Fibroblast of skin of abdomen (primary cell): ENCODE measurements at places on chromosomes 6 and 20.

- peak; percentile 93 for DNase-seq
Measured at GRCh38 chr6:112189494-112189893, 64.9 kb downstream of the LAMA4 start.

DNA sequence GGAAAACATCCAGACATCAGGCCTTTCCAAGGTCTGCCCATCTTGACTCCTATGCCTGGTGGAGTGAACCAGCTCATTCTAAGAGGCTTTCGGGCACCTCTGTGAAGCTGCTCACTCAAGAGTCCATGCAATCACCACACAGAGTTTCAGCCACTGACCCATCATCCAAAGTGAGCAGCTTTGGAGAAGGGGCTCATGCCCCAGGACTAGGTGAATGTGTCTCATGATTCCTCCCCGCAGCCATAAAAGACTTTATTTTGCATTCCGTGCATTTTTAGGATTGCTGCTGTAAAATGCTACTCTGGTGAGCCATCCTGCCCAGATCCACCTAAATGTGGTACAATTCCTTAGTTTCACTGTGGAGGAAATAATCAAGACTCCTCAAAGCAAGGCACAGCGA, 44.5 kb upstream of the EZR start:
- DNase-seq = peak; percentile 80

DNA sequence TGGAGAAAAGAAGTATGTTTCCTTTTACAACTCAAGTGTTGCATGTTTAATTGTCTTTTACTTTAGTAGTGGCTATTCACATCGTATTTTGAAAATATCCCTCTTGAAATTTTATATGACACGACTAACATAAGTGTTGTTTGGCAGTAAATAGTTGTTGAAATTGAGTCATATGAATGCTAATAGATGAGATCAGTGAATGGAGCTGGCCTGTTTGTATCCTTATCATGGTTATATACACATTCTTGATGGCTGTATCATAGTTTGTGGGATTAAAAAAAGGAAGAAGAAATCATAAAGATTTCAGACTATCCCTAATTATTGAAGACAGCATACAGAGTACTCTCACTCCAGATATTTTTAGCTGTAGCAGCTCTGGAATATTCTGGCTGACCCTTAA, 8.2 kb upstream of the RAE1 start:
- DNase-seq = peak; percentile 9

DNA sequence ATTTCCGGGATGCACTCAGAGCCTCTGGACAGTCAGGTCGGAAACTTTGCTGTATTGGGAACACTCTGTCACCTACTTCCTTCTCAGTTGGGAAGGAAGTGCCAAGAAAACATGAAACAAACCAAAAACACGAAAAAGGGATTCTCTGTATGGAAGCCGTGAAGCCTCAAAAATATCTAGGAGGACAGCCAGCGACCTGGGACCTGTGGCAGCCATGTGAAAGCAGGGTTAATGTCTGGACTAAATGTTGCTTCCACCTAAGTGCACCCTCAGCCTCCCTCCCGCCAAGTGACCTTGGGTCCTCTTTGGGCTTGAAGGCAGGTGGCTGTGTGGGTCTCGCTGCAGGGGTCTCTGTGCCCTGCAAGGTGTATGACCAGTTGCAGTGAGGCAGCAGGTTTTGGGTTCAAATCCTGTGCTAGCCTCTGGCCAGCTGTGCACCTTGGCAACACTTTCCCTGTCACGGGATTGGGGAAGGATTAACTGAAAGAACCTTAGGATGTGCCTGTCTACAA, 851 bp downstream of the MAVS start:
- no peak for DNase-seq

DNA sequence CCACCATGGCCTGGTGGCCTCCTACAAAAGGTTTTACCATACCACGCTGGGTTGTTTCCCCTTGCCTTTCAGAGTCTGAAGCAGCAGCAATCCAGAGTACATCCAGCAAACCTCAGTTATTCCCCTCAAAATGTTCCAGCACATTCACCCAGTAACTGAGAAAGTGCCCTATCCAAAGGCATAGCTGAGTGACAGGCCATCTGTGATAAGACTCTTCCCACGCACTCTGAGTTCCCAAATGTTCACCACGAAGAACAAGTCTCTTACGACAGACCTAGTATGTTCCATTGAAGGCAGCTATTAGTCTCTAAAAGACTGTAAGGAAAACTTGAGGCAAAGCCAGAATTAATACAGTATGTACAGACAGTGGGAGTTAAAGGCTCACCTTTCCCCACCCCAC, 31.6 kb upstream of the C20orf144 start:
- no peak for DNase-seq

GRCh38 chr6:40743690-40744446, 156.7 kb upstream of the LRFN2 start:
- DNase-seq = no peak

DNA sequence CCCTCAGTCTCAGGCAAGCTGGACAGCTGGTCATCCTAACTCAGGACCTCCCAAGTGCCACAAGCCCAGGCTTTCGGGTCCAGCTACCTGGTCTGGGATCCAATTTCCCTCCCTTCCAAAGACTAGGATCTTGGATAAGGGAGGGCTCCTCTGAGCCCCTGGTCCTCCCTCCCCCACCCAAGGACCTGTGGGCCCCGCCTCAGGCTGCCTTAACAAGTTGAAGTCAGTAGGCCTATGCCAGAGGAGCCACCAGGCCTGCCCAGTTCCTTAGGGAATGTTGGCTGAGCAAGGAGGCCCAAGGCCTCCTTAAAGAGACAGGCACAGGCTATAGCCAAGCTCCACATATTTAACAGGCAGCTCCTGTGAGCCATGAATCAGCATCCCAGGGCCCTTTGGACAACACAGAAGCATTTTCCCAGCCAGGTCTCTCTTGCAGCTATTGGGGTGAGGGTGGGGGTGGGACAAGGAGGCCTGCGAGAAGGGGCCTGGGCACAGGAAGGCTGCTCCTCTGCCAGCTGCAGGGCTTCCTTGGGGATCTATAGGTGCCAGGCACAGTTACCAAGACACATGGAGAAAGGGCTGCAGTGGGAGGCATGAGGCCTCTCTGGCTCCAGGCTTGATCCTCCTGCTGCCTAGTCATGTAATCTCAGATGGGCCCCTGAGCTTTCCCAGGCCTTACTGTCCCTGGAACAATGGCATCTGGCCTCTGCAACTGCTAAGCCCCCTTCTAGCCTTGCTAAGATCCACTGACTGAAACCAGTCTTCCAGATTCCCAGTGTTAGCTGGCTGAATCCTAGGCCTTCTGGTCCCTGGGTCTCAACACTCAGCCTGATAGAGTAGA, 27.4 kb upstream of the NOL4L start:
- no peak for DNase-seq

GRCh38 chr6:120410586-120410985, 923.7 kb downstream of the TBC1D32 start:
- DNase-seq = no peak

DNA sequence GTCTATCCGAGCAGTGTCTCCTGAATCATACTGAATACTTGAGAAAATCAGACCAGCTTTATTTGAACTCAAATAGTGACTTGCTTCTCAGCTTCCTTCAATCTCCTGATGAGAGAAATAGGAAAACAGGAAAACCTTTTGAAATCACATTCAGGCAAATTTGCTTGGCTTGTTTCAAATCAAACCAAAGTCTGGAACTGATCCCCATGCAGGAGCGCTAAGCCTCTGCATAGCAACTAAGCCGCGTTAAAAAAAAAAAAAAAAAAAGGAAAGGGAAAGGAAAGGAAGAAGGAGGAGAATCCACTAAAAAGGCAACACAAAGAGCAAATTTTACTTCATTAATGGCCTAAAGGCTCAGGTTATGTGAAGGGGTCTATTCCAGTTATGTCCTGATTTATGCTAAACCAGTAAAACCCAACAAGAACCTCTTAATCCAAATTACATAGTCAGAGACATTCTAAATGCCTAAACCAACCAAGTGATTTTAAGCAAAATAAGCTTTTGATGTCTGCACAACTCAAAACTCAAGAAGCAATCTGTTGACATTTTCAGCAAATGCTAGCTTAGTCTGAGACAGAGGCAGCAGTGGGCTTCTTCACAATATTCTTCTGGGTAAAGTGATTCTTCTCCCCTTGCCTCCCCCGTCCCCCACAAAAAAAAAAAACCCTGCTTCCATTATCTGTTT, 112.5 kb downstream of the SOBP start:
- no peak for DNase-seq

DNA sequence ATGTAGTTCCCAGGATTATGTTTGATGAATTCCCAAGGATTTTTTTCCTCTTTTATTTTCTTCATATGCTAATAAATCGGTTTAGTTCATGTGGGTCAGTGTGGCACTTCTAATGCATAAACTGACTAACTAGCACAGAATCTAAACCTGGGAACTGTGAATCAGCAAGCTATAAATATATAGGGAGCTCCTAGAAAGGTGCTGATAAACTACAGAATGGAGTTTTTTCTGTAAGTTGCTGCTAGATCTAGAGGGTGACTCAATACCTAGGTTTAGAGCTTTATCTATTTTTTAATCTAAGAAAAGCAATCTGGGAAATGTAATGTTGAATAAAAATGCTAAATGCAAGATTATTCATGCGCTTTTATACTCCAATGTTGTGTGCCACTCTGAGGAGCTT, 118.8 kb upstream of the PTCHD4 start:
- no peak for DNase-seq

DNA sequence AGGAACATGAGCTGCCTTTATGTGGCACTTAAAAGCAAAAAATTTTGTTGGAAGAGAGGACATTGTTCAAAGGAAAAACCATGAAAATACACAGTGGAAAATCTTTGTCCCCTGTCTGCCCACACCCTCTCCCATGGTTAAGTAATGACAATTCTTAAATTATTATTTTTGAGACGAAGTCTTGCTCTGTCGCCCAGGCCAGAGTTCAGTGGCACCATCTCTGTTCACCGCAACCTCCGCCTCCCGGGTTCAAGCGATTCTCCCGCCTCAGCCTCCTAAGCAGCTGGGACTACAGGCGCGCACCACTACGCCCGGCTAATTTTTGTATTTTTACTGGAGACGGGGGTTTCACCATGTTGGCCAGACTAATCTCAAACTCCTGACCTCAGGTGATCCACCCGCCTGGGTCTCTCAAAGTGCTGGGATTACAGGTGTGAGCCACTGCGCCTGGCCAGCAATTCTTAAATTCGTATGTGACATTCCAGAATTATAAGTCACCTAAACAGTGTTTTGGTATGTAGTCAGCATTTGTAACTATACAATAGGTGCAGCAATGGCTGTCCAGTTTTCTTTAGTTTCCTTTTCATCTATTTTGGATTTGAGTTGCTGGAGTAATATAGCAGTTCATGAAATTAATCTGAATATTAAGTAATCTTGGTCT, 636 bp upstream of the SSR1 start:
- no peak for DNase-seq

GRCh38 chr6:35503534-35503933, 6.7 kb upstream of the TEAD3 start:
- no peak for DNase-seq

DNA sequence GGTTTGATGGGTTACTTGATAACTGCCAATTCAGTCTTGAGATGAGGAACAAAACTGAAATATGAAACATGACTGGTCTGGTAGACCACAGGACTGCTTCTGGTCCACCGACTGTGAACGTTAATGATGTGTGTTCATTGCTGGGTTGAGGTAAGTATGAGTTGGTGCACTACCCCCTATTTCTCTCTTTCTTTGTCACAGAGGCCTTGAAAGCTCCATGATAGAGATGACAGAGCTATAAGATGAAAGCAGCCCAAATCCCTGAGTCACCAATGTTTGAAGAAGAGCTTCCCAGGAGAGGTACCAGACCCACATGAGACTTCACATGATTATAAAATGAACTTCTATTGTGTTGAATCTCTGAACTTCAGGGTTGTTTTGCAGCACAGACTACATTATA, 555.5 kb downstream of the PTPRT start:
- DNase-seq = no peak

GRCh38 chr20:34420146-34420545, 57.1 kb downstream of the ITCH start:
- DNase-seq = no peak

DNA sequence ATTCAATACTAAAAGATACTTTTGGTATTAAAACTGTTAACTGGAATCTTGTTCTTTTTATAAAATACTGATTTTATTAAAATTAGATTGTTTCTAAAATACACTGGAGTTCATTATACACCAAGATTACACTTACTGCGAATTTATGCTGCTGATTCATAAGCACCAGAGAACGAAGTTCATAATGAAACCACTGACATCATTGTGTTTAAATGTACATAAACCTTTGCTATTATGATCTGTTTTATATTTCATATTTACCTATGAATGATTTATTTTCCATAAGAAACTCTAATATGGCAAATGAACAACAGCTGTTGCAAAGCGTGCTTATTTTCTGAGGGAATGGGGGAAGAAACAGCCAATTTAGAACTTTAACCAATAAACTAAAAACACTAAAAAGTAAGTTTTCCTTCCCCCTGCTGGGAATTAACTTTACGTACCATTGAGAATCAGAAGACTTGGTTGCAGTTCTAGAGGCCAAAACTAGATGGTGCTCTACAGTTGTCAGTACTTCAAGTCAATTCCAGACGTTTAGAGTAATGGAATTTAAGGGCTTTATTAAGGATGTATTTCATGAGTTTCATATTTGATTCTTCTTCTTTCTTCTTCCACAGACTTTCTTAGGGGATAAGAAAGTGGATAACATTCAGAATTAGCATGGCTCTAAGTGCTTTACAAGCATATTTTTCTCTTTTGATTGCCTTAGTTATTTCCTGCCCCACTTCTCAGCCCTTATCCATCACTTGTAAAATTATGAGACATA, 30.8 kb upstream of the COL19A1 start:
- peak; percentile 62 for DNase-seq

- no peak for DNase-seq
Measured at GRCh38 chr6:163871616-163872015, 457.1 kb downstream of the QKI start.

- DNase-seq = no peak
Measured at GRCh38 chr6:71388068-71388744, 99.6 kb downstream of the OGFRL1 start.

DNA sequence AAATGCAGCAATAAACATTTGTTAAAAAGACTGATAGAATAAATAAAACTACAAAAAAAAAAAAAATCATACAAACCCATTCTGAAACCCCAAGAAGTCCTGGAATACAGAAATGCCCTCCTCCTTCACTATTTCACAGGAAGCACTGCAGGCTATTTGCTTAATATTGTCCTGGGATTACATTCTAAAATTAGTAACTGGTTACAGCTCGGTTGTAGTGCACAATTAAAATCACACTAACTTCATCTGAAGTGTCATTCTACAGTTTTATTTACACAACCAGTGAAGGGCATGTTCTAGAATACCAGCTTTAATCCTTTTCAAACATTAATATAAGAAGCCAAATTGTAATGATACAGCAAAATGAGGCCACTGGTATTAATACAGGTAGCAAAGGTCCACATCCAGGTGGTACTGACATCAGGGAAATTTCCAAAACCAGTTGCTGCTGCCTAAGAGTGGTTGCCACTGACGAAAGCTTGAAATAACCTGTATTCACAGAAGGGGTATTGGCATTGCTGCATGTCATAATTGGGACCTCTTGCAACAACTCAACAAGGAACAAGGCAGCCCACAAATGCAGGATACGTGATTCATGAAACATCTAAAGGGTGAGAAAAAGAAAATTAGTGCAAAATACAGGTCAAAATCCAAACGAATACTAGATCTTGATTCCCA, 26.9 kb downstream of the AKIRIN2 start:
- DNase-seq = no peak
